EL (cell line): ENCODE measurements at places on chromosomes 16 and 17.

- peak; percentile 70 for DNase-seq
Measured at GRCh38 chr17:76014100-76014924, 12.8 kb downstream of the EVPL start.

DNA sequence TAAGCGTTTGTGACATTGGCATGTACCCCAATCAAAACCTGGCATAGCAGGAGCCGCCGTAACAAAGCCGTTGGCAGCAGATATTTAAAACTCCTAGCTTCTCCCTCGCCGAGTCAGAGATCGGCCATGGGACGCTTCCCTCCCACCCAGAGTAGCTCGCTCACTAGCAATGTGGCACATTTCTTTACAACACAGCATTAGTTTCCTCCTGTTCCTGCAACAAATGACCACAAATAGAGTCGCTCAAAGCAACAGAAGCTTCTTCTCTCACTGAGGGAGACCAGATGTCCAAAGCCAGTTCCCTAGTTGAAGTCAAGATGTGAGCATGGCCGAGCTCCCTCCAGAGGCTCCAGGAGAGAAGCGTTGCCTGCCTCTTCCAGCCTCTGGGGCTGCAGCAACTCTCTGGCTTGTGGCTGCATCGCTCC lies 106.7 kb downstream of the RBFOX3 start:
- DNase-seq = no peak

DNA sequence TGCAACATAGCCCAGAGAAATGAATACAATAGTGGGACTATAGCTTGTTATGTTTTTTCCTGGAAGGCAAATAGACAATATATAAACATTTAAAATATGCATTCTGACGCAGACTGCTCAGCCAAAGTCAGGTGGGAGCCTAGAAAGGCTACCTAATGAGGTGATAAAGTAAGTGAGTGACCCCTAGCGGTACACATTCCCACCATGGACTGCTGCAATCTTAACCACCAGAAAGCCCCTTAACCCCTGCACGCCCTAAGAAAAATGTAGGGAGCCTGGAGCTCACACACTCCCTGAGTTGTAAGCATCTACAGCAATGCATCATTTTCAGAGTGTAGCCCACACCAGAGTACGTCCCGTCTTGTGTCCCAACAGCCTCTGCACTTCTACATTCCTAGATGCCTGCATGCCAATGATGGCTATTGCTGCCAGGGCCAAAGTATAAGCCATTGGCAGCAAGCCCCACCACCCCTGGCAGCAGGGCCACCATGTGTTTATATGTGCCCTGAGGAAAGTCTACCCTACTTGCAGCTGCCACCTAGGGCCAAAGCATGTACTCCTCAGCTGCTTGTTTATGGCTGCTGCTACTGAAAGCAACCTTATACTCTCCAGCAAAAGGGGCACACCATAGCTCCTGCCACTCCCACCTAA lies 127.6 kb downstream of the KIF2B start:
- DNase-seq = peak; percentile 0

DNA sequence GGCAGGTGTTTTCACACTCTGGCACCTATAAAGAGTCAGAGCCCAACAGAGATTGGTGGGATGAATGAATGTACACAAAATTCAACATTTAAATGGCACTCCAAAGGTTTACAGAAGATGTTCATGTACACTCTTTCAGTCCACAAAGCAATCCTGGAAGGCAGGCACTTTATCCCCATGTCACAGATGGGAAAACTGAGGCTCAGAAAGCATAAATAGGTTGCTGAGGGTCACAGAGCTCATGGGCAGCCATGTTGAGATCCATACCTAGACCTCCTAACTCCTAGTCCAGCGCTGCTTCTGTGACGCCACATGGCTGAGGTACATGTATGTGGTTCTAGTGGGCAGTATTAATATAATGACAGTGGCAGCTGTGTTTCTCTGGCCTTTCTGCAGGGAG lies 157.7 kb upstream of the LHX1 start:
- DNase-seq = no peak

- DNase-seq = no peak
Measured at GRCh38 chr16:84461413-84462295, 42.8 kb downstream of the MEAK7 start.

DNA sequence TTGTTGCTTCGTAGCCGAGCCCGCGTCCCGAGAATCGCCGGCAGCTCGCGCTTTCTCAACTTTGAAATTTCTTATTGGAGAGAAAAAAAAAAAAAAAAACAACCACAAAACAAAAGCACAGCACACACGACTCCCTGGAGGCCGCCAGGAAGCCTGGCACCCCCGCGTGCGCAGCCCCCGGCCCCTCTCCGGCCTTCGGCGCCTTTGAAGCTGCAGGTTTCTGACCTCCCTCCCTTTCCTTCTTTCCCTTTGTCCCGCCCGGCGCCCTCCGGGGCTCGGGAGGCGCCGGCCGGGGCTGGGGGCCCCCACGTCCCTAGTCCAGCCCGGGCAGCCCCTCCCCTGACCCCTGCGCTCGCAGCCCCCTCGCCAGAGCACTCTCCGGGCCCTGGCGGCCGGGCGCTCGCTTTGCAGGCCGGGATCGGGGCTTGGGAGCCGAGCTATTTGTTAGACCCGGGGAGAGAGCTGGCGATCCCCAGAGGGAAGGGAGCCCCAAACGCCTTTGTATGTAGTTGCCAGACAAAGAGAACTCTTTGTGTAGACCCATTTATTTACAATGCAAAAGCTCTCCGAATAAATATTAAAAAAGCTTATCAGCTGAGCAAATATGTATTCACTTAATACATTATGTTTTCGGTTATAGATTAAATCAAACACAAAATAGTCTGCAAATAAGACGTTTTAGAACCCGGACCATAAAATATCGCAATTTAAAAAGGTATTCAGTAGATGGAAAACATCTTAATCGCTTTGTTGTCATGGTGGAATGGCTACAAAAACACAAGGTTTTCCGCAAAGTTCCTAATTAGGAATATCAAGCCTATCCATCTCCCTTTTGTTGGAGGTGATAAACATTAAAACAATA lies 2.3 kb downstream of the BAHCC1 start:
- DNase-seq = peak; percentile 75

DNA sequence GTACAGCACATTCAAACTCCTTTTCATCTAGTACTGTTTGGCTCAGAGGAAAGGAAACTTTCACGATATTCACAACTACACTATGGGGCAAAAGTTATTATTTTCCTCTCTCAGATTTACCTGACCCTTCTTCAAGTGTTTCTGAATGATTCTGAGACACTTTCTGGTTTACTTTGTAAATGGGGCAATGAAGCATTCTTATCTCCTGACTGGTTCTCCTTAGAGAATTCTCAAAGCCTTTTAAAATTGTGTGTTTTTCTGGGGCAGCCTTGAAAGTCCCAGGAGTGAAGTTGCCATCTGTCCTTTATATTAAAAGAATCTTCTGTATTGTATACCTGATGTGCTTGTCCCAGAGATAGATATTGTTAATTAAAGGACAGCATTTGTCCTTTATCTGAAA lies 264.9 kb downstream of the FTO start:
- peak; percentile 17 for DNase-seq

DNA sequence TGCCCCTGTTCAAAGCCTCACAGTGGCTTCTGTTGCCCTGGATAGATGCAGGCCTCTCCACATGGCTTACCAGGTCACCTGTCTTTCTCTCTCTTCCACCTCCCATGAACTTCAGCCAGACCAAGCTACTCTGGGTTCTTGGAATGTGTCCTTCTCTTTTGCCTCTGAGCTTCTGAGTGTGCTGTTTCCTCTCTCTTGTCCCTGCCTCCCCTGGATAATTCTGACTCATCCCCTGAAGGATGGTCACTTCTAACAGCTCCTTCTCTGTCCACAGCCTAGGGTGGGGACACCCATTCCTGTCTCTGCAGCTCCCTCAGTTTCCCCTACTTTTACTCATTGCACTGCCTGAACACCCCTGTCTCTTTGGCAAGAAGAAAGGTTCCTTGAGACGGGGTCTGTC lies 2.9 kb downstream of the GUCY2D start:
- peak; percentile 71 for DNase-seq

- DNase-seq = no peak
Measured at GRCh38 chr17:44087319-44087718, 16.8 kb downstream of the G6PC3 start.

GRCh38 chr17:57860414-57860999 lies 10.7 kb upstream of the MRPS23 start:
- no peak for DNase-seq

- DNase-seq = no peak
Measured at GRCh38 chr17:39036009-39036408, 68.8 kb upstream of the FBXO47 start.

DNA sequence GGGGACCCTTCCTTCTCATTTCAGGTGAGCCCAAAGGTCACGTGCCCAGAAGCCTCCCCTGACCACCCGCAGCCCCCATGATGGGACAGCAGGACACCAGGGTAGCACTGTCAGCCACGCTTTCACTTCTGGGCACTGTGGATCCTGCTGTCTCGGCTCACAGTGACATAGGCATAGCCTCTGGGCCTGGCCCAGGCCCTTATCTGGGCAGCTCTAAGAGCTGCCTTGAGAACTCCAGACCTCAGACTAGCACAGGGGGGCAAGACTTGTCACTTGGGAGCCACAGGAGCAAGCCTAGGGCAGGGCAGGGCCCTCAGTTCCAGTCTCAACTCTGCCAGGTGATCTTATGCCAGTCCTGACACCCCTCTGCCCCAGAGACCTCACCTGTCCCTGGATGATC lies 4.7 kb downstream of the NATD1 start:
- DNase-seq = no peak

- no peak for DNase-seq
Measured at GRCh38 chr17:19258371-19258770, 21.2 kb downstream of the EPN2 start.

- no peak for DNase-seq
Measured at GRCh38 chr17:59418732-59419166, 87.3 kb downstream of the YPEL2 start.

- DNase-seq = no peak
Measured at GRCh38 chr16:67246756-67247191, 507 bp downstream of the FHOD1 start.
